ENCODE measurements at places on chromosomes 6 and 20.
A peak's percentile ranks its signal among the peaks of the same experiment; 100 is the strongest.

GRCh38 chr6:42148058-42148457 lies 5.6 kb upstream of the C6orf132 start:
- H3K4me3 ChIP-seq, result no peak overlapping the region
- no peak for DNase-seq
- no peaks in the 10 kb centered on the region for H3K36me3 ChIP-seq
- no peaks in the 10 kb centered on the region for H3K4me1 ChIP-seq

- H3K4me1 ChIP-seq, result no peaks in the 10 kb centered on the region
- H3K4me3 ChIP-seq, result no peak overlapping the region
- no peaks in the 10 kb centered on the region for H3K27me3 ChIP-seq
- H3K27ac ChIP-seq, result no peak overlapping the region
Measured at GRCh38 chr6:103107985-103108384, 1714.5 kb downstream of the GRIK2 start.

GRCh38 chr6:43883847-43884651 lies 114.0 kb downstream of the VEGFA start:
- peaks cover 5% of the 10 kb centered on the region for H3K27me3 ChIP-seq
- DNase-seq, result no peak
- no peaks in the 10 kb centered on the region for H3K4me1 ChIP-seq
- H3K4me3 ChIP-seq, result no peak overlapping the region
- no peak overlapping the region for H3K27ac ChIP-seq

- H3K36me3 ChIP-seq, result no peaks in the 10 kb centered on the region
- no peaks in the 10 kb centered on the region for H3K4me1 ChIP-seq
- no peak for DNase-seq
- H3K27me3 ChIP-seq, result peaks cover 6% of the 10 kb centered on the region
- H3K4me3 ChIP-seq, result no peak overlapping the region
Measured at GRCh38 chr6:153096792-153097191, 34.3 kb downstream of the RGS17 start.

- no peak for DNase-seq
- H3K4me1 ChIP-seq, result no peaks in the 10 kb centered on the region
- H3K4me3 ChIP-seq, result no peak overlapping the region
- peaks cover 6% of the 10 kb centered on the region for H3K27me3 ChIP-seq
- H3K27ac ChIP-seq, result no peak overlapping the region
Measured at GRCh38 chr6:3962291-3963280, 113.4 kb downstream of the FAM50B start.

DNA sequence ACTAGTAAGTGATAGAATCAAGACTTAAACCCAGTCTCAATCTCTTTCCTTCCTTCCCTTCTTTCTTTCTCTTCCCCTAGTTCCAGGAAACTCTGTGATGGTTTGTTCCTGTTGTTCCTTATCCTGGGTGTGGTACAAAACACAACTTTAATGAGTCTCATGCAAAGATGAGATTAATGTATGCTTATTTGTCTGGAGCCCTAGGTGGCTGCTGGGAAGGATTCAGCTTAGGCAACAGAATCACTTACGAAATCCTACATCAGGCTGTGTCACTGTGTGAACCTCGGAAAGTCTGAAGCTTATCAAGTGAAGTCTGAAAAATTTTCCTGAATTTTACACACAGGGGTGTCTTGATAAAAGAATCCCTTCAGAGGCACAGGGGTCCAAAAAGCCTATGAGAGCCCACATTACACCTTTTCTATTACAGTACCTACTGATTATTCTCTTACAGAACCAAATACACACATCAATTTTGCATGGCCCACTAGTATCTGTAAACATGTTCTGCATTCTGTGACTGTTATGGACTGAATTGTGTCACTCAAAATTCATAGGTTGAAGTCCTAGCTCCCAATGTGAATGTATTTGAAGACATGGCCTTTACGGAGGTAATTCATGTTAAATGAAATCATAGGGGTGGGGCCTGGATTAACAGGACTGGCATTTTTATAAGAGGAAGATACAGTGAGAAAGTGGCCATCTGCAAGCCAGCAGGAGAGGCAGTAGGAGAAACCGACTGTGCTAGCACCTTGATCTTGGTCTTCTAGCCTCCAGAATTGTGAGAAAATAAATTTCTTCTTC lies 144.7 kb downstream of the MYB start:
- H3K27me3 ChIP-seq, result no peaks in the 10 kb centered on the region
- no peak overlapping the region for H3K4me3 ChIP-seq
- DNase-seq, result no peak

GRCh38 chr20:14198416-14198815 lies 139.0 kb downstream of the FLRT3 start:
- no peak for DNase-seq
- no peaks in the 10 kb centered on the region for H3K27me3 ChIP-seq
- H3K4me1 ChIP-seq, result no peaks in the 10 kb centered on the region

DNA sequence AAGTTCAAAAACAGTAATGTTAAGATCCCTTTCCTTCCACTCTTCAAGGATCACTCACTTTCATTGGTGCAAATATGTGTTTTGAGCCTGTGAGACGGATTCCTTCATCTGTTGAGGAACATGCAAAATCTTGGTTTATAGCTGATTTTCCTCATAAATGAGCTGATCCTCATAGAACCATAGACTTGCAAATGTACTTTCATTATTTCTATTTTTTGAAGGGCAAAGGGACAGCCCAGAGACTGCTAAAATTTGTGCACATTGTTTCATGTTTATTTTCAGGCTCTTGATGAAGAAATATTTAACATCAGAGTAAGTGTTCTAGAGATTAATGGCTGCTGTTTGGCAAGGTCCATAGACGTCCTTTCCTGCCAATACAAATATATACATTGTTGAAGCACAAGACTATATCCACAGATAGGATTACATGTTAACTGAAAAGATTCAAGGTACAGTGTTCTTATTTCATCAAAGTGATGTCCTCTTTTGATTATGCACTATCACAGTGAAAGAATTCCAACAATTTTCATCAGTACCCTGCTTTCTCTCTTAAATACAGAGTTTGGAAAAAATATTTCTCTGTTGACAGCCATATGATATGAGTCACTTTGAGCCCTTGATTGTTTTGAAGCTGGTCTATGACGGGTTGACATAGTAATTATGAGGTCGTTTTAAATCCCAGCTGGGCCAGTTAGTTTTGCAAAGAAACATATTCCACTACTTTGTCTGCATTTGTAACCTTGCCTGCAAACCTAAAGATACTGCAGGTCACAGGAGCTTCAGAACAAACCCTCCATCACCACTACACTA lies 95.7 kb downstream of the FILIP1 start:
- H3K27ac ChIP-seq, result no peak overlapping the region
- no peak for DNase-seq
- no peak overlapping the region for H3K4me3 ChIP-seq
- no peaks in the 10 kb centered on the region for H3K36me3 ChIP-seq
- H3K27me3 ChIP-seq, result peaks cover 4% of the 10 kb centered on the region

- H3K4me3 ChIP-seq, result no peak overlapping the region
- H3K4me1 ChIP-seq, result peaks cover 5% of the 10 kb centered on the region
- H3K27ac ChIP-seq, result no peak overlapping the region
- H3K27me3 ChIP-seq, result peaks cover 16% of the 10 kb centered on the region
- H3K36me3 ChIP-seq, result no peaks in the 10 kb centered on the region
- DNase-seq, result no peak
Measured at GRCh38 chr20:57785061-57785460, 75.2 kb upstream of the PMEPA1 start.

DNA sequence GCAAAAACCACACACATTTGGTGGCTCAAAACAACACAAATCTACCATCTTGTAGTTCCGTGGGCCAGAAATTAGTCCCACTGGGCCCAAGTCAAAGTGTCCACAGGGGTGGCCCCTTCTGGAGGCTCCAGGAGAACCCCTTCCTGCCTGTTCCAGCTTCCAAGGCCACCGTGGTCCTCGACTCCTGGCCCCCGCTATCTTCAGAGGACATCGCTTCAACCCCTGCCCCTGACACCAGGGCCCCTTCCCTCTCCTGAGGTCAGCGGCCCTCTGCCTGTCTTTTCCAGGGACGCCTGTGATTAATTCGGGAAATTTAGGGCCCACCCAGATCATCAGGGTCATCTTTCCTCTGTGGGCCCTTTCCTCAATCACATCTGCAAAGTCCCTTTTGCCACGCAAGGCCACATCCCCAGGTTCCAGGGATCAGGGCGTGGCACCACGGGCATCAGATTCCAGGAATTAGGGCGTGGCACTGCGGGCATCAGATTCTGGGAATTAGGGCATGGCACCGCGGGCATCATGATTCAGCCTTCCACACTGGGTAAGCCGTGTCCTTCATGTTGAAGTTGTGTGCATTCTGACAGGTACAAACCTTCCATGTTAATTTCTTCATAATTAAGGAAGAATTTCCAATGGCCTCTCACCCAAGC lies 59.9 kb upstream of the SMOC2 start:
- no peaks in the 10 kb centered on the region for H3K27me3 ChIP-seq
- no peaks in the 10 kb centered on the region for H3K36me3 ChIP-seq

DNA sequence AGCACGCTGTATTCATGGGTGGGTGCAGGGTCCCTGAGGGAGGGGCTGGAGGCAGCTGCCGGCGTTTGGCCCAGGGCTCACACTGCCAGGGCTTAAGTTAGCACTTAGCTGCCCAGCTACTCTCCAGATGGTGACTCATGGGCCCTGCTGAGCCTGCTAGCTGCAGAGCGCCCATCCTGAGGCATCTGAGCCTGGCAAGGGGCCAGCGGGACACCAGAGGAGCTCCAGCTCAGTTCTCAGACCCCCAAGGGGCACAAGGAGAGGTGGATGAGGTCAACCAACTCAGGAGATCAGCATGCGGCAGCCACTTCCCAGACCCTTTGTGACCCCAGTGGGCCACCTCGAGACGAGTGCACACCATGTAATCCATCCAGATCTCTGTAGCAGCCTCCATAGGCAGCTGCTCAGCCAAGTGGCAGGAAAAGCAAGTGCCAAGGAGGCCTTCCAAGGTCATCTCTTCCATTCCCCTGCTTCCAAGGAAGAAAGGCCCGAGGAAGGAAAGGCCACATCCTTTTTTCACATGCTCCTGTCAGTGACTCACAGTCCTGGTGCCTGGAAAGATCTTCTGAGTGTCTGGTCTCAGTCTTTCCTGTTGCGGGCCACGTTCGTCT lies 35.3 kb downstream of the FOXP4 start:
- H3K27ac ChIP-seq, result no peak overlapping the region
- H3K4me3 ChIP-seq, result no peak overlapping the region
- no peaks in the 10 kb centered on the region for H3K27me3 ChIP-seq
- no peak for DNase-seq

DNA sequence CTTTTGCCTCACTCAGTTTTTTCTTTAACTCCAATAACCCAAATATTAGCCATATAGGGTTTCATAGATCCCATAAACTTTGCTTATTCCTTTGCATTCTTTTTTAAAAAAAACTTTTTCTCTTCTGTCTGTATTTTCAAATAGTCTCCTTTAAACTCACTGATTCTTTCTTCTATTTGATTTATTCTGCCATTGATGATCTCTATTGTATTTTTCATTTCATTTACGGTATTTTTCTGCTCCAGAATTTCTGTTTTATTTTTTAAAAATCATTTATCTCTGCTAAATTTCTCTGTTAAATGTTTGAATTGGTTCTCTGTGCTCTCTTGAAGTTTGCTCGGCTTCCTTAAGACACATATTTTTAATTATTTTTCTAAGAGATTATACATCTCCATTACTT lies 573.3 kb upstream of the MAN1A1 start:
- DNase-seq, result no peak
- H3K27me3 ChIP-seq, result no peaks in the 10 kb centered on the region
- H3K4me3 ChIP-seq, result no peak overlapping the region
- H3K36me3 ChIP-seq, result peaks cover 5% of the 10 kb centered on the region

DNA sequence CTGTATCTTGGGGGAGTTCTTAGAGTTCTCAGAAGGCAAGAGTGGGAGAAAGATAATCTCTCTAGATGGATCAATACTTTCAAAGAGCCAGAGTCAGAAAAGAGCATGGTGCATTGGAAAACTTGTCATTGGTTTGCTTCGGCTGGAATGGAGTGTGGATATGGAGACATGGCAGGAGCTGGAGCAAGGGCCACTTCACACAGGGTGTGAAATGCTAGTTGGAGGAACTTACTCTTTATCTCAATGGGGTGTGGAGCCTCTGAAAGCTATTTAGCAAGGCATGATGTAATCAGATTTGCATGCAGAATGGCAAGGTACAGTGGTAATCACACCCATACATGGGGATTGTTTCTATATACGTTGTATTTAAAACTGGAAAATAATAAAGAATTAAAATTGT lies 31.5 kb upstream of the PAQR8 start:
- no peak overlapping the region for H3K27ac ChIP-seq
- no peaks in the 10 kb centered on the region for H3K36me3 ChIP-seq
- no peak overlapping the region for H3K4me3 ChIP-seq
- DNase-seq, result no peak

GRCh38 chr6:14447240-14447639 lies 329.7 kb downstream of the CD83 start:
- H3K4me3 ChIP-seq, result no peak overlapping the region
- no peaks in the 10 kb centered on the region for H3K27me3 ChIP-seq
- peaks cover 15% of the 10 kb centered on the region for H3K36me3 ChIP-seq
- DNase-seq, result no peak

DNA sequence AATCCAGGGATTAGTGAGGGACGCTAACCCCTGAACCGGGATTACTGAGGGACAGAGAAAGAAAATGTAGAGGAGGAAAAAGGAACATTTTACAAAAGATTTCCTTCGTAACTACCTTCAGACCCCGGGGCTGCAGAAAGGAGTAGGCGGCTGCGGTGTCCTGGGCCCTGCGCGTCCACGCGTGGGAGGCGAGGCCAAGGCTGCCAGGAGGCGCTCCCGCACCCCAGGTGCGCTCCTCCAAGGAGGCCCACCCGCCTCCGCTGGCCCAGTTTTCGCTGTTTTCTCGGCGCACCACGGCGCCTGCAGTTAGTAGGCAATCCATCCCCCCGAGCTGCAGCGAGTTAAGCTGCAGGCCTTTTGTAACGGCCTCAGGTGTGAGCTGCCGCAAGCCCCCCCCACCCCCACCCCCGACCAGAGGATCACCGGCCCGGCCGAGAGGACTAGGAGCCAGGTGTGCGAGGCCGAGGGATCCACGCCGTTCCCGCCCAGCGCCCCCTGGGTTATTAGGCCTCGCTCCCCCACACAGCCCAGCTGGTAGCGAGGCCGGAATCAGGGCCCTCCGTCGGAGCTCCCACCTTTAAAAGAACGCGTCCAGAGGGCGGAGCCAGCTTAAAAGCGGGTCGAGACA lies 380.3 kb upstream of the ARID1B start:
- no peak for DNase-seq
- peak overlapping the region; percentile 93 for H3K27ac ChIP-seq
- peaks cover 31% of the 10 kb centered on the region for H3K4me1 ChIP-seq
- H3K4me3 ChIP-seq, result peak overlapping the region; percentile 74
- H3K27me3 ChIP-seq, result peaks cover 5% of the 10 kb centered on the region

DNA sequence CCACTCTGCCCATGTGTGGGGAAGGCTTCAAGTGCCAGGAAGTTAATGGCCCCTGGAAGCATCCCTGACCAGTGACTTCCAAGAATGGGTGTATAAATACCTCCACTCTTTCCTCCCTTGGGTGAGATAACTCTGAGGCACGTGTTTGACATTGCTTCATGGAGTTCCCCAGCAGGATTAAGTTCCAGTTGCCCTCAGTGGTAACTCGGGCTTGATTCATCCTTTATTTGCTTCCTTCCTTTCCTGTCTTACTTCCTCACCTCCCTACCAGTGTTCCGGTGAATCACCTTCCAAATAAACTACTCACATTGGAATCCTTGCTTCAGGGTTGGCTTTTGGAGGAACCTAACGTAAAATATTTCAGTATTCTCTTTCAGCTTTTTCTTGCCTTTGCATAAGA lies 84.6 kb upstream of the JAG1 start:
- no peak for DNase-seq
- no peaks in the 10 kb centered on the region for H3K36me3 ChIP-seq

Measured in memory B cell (primary cell).